ENCODE measurements at places on chromosomes 13 and 19.

GRCh38 chr13:81133066-81133465, 792.1 kb upstream of the SPRY2 start:
- no peak for DNase-seq

DNA sequence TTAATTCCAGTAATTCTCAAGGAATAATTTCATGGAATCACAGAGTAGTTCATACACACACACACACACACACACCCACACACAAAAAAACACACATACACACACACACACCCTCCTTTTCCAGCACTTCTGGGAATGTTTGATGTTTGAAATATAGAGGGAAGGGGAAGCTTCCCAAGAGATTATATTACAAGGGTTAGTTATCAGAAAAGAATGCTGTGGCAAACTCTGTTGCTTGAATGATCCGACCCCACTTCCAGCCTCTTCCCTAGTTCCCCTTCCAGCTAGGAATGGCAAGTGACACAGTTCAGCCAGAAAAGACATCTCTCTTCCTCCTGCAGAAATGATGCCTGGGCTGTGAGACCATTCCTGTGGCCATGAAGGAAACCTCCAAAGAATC, 49.9 kb downstream of the KCTD12 start:
- peak; percentile 41 for DNase-seq

DNA sequence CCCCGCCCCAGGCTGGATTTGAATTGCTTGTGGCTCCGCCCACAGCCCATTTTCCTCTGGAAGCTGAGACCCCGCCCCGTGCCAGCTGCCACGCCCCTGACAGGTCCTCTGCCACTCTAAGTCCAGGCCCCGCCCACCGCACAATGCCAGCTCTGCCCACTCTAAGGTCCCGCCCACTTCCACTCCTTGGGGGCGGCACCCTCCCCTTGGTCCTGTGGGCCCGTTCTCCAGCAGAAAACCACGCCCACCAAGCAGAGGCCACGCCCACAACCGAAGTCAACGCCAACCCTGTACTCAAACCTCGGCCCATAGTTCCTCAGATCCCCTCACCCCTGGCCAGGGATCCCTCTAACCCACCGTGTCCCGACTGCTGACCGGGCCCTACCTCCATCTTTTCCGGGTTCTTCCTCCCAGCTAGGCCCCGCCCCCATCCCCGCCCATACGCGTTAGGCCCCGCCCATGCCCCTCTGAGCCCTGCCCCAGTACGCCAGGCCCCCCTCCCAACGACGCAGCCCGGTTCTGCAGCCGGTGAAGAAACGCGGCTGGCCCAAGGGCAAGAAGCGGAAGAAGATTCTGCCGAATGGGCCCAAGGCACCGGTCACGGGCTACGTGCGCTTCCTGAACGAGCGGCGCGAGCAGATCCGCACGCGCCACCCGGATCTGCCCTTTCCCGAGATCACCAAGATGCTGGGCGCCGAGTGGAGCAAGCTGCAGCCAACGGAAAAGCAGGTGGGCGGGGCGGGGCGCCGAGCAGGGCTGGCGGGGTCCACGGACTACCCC, 1.3 kb downstream of the HMG20B start:
- DNase-seq = peak; percentile 77

DNA sequence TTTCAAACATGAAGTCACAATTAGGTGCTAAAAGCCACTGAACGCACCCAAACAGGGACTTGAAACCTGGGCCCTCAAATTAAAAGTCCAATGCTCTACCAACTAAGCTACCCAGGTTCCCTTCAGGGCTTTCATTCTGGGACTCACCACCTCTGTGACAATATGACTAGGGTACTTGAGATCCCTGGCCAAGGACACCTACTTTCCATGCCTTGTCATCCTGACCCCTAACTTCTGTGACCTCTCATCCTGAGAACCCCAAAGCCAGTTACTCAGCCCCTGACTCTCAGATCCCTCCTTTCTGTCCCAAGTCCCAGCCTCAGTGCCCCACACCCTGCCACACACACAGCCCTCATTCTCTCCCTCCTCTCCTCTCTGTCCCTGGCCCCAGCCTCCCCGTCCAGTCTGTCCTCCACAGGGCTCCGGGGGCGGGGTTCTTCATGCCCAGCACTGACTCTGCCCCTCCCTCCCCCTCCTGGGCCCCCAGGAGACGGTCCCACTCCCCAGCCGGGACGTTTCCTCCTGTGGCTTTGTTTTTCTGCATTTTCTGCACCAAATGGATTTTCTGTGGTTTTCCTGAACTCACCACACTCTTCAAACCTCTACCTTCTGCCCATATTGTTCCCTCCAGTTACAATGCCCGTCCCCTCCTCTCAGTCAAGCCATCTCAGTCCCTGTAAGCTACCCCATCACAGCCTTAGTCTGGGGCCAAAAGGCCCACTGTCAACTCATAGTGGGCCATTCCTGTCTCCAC, 7.0 kb downstream of the RCN3 start:
- no peak for DNase-seq

GRCh38 chr19:19355606-19356139, 35.0 kb downstream of the MAU2 start:
- DNase-seq = no peak

- peak; percentile 40 for DNase-seq
Observed at GRCh38 chr13:73934215-73934641, 200.0 kb downstream of the KLF12 start.

DNA sequence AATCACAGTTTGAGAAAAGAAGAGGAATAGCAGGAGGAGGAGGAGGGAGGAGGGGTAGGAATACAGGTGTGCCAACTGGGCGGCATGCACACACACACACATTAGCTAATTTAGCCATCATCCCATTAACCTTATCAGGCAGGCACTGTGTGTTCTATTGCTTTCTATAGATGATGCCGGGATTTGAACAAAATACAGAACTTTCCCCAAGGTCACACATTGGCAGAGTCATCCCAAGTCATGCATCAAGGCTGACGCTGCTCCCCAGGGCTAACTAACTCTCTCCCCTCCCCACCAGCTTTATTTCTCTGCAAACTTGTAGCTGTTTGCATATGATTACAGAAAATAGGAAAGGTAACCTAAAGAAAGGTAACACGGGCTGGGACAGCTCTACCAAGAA, 83.0 kb downstream of the NUFIP1 start:
- DNase-seq = no peak

DNA sequence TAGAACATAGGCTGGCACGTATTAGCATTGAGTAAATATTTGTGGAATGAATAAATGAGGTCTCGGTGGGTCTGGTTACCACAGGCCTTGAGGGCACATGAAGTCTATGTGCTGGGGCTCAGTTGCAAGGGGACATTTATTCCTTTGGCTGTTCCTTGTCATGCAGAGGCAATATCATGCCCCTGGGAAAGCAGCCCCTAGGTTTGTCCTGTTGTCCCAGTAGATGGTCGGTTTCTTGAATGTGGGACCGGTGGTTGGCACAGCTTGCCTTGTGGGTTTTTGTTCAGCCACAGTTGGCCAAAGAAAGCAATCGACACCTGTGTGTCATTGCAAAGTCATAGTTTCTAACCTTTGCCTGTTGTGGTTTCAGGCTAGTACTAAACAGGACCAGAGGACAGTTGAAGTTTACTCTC, 24.7 kb upstream of the GPR183 start:
- no peak for DNase-seq

DNA sequence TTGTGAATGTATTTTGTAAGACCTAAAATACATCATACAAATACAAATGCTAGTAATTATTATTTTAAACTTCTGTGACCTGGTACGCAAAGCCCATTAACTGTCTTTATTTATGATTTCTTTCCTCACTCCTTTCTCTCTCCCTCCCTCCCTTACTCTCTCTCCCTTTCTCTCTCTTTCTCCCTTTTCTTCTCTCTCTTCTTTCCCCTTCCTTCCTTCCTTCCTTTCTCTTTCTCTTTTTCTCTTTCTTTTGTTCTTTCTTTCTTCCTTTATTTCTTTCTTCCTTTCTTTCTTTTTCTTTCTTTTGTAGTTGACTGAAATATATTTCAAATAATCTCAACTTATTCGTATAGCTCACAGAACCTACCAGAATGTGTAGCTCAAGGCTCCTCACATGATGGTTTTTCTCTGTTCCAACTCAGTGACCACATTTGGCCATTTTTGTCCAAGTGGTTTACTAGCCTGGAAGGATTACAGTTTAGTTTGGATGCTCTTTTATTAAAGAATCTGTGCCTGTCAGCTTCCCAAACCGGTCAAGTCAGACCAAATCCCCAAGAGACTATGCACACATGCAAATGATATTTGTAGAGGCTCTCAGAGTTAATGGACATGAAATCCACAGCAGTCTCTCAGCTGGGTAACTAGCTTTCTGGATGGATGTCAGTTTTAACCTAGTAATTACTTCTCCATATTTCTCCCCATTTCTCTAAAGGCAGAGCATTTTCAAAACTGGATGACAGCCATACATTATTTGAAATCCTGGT, 71.7 kb downstream of the POSTN start:
- no peak for DNase-seq

GRCh38 chr13:113117911-113118260, 4.7 kb upstream of the F10 start:
- DNase-seq = no peak

DNA sequence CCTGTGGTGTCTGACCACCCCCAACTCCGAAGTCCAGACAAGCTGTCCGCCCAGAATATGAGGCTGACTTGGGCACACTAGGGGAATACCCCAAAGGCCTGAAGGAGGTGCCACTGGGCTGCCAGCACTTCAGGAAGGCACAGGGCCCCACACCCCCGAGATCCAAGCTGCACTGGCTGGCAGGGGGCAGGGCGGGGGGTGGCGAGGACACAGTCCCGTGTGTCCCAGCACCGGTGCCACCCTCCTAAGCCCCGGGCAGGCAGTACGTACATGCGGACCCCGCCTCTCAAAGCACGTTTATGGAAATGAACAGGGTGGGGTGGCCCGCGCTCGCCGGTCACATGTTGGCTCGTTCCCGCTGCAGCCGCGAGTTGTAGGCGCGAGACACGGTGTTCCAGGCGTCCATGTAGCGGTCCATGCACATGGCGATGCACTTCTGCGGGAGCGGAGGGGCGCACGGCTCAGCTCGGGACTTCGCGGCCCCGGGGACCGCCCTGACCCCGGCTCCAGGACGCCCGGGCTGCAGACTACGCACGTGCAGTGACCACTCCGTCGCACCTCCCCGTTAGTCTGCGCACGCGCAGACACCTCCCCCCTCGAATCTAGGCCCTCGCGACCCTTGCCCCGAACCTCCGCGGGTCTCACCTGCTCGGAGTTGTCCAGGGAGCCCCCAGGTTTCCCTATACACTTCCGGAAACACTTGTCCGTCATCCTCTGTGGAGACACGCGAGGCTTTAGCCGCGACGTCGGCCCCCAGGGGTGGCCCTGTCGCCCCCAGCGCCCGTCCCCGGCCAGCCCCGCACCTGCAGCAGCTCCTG, 566 bp downstream of the TIMM13 start:
- DNase-seq = peak; percentile 44

- DNase-seq = no peak
Observed at GRCh38 chr19:3234800-3235199, 10.3 kb downstream of the CELF5 start.

DNA sequence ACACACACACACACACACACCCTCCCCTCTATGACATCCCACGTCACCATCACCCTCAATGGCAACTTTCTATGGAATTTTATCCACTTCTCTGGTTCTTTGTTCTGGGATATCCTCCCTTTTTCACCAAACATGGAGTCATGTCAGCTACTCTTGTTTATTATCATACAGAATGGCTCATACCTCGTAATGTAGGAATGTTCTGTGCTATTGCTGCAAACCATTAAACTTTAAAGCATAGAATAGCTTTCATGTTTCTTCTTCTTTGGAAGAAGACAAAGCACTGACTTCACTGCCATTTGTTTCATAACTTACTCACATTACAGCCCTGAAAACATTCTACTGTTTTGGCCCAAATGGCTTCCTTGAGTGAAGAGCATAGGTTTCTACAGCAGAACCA, 163.4 kb downstream of the FOXO1 start:
- DNase-seq = no peak

DNA sequence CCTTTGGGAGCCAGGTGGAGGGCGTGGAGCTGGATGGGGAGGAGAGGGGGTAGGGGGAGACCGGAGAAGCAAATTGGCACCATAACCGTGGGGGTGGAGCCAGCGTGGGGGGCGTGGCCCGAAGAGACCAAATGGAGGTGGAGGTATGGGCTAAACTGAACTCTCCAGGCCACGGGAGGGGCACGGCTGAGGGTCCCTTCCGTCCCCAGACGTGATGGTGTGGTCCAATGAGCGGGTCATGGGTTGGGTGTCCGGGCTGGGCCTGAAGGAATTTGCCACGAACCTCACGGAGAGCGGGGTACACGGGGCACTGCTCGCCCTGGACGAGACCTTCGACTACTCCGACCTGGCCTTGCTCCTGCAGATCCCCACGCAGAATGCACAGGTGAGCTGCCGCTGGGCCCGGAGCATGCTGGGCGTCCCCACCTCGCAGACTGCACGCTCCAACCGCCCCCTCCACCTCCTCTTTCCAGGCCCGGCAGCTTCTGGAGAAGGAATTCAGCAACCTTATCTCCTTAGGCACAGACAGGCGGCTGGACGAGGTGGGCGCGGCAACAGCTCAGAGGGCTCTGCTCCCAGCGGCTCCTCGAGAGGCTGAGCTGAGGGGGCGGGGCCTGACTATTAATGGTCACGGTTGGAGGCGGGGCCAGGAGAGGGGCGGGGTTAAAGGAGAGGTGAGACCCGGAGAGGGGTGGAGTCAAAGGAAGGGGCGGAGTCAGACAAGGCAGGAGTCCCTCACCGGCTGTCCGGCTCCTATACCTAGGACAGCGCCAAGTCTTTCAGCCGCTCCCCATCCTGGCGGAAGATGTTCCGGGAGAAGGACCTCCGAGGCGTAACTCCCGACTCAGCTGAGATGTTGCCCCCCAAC, 6.2 kb downstream of the HRC start:
- DNase-seq = peak; percentile 96

DNA sequence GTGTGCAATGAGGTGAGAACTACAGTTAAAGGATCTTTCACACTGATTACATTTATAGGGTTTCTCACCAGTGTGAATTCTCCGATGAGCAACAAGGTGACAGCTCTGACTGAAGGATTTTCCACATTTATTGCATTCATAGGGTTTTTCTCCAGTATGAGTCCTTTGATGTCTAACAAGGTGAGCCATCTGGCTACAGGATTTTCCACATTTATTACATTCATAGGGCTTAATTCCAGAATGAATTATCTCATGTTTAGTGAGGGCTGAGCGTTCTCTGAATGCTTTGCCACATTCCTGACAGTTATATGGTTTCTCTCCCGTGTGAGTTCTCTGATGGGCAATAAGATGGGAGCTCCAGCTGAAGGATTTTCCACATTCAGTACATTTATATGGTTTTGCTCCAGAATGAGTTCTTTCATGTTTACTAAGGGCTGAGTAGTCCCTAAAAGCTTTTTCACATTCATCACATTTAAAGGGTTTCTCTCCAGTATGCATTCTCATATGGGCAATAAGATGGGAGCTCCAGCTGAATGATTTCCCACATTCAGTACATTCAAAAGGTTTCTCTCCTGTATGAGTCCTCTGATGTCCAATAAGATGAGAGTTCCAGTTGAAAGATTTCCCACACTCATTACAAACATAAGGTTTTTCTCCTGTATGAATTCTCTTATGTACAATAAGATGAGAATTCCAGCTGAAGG, 4.4 kb upstream of the C19orf18 start:
- DNase-seq = peak; percentile 7

GRCh38 chr13:48500652-48501197, 32.2 kb downstream of the RCBTB2 start:
- no peak for DNase-seq
